DMS 273 treated with DMSO at 0.1 percent for 48 hours (cell line): ENCODE measurements at places on chromosomes 12 and 14.

GRCh38 chr12:575129-575502, 88.1 kb downstream of the NINJ2 start:
- no peak for DNase-seq

GRCh38 chr12:83818881-83819280, 1093.7 kb downstream of the SLC6A15 start:
- DNase-seq: no peak

DNA sequence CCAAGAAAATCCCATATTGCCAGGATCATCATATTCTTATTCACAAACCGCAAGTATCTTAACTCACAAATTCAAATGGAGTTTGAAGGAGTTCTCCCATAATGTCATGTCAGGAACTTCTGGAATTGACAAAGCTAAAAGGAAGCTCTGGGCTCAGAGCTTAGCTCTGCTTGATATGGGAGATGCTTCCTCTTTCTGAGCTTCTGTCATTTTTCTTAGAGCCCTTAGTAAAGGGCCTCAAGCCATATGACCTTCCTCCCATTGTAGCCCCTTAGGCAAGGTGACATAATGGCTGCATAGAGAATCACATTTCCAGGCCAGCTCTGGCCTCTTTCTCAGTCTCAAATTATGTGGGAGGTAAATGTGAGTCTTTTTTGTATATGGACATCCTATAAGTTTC, 40.9 kb downstream of the SLC4A8 start:
- no peak for DNase-seq

GRCh38 chr12:5748027-5748426, 197.0 kb downstream of the ANO2 start:
- DNase-seq: no peak

- DNase-seq: no peak
Measured at GRCh38 chr12:26691234-26691970, 141.6 kb downstream of the ITPR2 start.

DNA sequence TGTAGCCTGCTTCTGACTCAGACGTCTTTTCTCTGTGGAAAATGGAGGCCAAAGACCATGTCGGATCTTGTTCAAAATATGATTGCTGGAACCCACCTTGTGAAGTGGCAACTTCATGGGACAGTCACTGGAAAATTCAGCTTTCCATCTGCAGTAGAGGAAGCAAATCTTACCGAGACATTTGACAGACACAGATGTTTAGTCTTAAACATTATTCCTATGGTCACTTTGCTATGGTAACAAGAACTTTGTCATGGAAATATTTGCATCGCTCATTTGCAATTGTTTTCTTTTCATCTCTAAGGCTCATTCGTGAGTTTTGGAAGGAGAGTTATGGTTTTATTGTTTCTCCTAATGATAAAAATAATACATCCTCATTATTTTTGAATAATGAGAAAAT, 98.3 kb upstream of the HIF1A start:
- no peak for DNase-seq

GRCh38 chr14:76007379-76007778, 21.8 kb downstream of the IFT43 start:
- no peak for DNase-seq

- DNase-seq: no peak
Measured at GRCh38 chr14:29927376-29928116, at the start of gene PRKD1. Gene PRKD1 (minus strand): TSS chr14:29927847.

DNA sequence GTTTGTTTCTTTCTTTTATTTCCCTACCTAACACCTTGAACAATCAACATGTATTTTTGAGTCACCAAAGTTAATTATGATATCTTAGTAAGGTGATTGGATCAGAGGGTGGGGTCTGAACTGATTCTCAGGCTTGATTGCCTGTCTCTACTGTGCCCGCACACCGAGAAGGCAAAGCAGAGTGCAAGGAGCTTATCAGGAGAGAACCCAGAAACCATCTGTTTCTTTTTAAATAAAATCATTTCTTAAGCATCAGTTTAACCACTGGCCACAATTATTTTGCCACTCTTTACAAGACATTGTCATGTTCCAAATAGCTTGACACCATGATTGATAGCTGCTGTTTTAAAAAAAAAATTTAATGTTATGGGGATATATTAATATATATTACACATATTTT, 3.1 kb downstream of the GARIN2 start:
- DNase-seq: no peak

- DNase-seq: no peak
Measured at GRCh38 chr12:92047393-92047826, 98.2 kb downstream of the BTG1 start.
